ENCODE measurements at places on chromosomes 2 and 18.

GRCh38 chr18:77141401-77142118 lies 9.0 kb upstream of the MBP start:
- DNase-seq = no peak

DNA sequence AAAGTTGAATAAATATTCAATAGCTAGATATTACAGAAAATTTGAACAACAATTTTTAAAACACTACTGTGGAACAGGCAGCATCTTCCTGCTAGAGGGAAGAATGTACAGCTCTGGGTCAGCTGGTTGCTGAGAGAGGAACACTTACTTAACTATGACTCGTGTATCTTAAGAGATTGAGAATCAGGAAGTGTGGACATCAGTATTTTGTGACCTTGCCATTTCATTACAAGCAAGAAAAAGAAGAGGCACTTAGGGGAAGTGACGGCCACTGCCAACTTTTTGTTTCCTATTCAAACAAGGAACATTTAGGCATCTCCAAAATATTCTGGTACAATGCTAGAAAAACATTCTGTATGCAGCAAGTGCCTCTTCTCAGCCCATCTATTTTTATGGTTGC lies 45.9 kb downstream of the ITPRID2 start:
- DNase-seq = no peak

GRCh38 chr2:169221745-169222369 lies 140.5 kb downstream of the LRP2 start:
- DNase-seq = no peak

GRCh38 chr2:160254189-160254762 lies 54.2 kb upstream of the ITGB6 start:
- no peak for DNase-seq

- DNase-seq = no peak
Observed at GRCh38 chr2:1645761-1646476, 98.4 kb downstream of the PXDN start.

- no peak for DNase-seq
Observed at GRCh38 chr2:84041506-84041905, 417.6 kb downstream of the SUCLG1 start.

- no peak for DNase-seq
Observed at GRCh38 chr2:224876522-224876921, 160.4 kb upstream of the CCDC195 start.

GRCh38 chr2:101617188-101617587 lies 80.3 kb upstream of the MAP4K4 start:
- DNase-seq = no peak

DNA sequence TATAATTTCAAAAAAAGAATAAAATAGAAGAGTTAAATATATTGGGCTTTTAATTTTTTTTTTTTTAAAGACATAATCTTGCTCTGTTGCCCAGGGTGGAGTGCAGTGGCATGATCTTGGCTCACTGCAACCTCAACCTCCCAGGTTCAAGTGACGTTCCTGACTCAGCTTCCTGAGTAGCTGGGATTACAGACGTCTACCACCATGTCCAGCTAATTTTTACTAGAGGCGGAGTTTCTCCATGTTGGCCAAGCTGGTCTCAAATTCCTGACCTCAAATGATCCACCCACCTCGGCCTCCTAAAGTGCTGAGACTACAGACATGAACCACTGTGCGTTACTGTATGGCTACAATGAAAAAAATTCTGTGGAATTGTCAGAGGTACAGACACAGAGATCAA lies 98.1 kb upstream of the RGPD4 start:
- no peak for DNase-seq

DNA sequence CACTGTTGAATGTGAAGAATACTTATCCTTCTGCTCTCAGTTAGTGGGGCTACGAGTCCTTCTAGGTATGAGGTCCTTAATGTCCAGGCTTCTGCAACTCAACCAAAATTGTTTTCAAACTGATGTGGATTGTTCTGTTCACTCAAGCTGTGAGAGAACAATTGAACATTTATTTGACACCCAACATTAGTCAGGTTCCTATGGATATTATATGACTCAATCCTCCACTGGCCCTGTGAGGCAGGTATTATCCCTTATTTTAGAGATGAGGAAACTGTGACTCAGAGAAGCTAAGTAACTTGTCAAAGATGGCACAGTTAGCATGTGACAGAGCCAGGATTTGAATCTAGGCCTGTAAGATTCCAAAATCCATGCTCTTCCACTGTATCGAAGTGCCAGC lies 1.2 kb upstream of the LYG2 start:
- no peak for DNase-seq

- DNase-seq = no peak
Observed at GRCh38 chr18:78407466-78407844, 572.2 kb upstream of the SALL3 start.
